ENCODE measurements at places on chromosomes 11 and 22. TPM values are rescaled to one million over a fixed set of nuclear protein-coding genes. Genes with fewer than 3 reads are reported as not detected.

The IL18BP gene
- 12.0 TPM for total RNA-seq

- DNase-seq = no peak
These were observed 1.5 kb downstream of the HBD start for GRCh38 chr11:5232821-5233220.

DNA sequence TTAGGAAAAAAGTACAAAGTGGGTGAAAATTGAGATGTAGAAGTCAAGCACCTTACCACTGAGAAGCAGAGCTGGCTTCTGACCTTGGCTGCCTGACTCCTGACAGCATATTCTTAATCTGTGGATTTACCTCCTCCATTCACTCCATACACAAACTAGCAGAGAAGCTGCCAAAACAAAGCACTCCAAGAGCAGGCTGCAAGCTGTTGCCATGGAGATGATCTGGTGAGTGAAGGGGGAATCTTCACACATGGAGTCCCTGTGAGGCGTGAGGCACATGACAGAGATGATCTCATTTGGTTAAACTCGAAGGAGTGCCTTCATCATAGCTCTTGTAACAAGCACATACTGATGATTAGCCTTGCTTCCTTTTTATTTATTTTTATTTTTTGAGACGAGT, 16.1 kb downstream of the COMMD9 start:
- no peak for DNase-seq

The SGSM1 gene
- 4.4 TPM for total RNA-seq

The PEX16 gene
- total RNA-seq = 18.7 TPM

Data from ovary (tissue), 10 donors.